ENCODE measurements at places on chromosomes 16 and 17.

DNA sequence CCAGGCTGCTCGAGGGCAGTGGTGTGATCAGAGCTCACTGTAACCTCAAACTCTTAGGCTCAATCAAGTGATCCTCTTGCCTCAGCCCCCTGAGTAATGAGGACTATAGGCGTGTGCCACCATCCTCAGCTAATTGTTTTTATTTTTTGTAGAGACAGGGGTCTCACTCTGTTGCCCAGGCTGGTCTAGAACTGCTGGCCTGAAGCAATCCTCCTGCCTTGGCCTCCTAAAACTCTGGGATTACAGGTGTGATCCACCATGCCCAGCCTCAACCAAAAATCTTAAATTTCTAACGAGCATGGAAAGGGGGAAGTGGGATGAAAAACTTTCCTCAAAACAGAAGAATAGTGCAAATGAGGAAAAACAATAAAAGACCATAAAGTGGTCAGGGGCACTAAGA lies 92.8 kb downstream of the CDC27 start:
- no peak for DNase-seq

DNA sequence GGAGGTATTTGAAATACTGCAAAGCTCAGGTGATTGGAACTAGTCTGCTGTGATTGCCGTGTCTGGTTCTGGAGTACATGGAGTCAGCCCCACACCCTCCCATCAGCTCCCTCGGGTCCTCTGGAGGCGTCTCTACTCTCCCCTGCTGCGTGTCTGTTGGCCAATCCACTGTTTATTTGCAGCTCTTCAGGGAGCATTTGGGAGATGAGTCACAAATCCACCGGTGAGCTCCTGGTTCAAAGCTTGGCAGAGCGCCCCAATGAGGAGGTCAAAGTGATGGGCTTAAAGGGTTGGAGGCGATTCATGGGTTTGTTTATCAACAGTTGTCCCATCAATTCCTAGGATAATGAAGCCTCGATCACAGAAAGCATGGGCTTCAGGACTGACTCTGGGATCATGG lies 14.6 kb downstream of the CALB2 start:
- DNase-seq, result no peak

DNA sequence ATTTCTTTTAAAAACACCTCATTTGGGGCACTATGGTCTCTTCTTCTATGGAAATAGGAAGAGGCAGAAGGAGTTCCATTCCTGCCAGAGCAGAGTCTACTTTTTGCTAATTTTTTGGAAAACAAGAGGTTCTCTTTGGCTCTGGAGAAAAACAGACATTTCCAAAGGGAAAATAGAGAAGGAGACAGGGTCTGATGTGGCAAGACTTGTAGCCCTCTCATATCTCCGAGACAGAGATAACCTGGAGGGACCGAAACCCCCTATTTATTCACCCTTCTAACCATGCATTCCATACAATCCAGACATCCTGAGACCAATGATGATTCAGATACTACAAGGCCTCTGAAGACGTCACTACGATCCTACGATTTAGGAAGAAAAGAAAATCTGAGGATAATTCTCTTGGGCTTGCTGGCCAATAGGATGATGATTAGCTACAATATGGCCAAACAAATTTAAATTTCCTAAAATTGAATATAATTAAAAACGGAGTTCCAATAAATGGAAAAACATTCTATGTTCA lies 70.2 kb downstream of the HIC1 start:
- DNase-seq, result no peak

- no peak for DNase-seq
These were observed 29.9 kb downstream of the KCNJ16 start for GRCh38 chr17:70104791-70105523.

GRCh38 chr16:54774768-54775167 lies 155.9 kb upstream of the IRX5 start:
- no peak for DNase-seq

Data from stimulated activated CD8-positive, alpha-beta memory T cell treated with anti-CD3 and anti-CD28 coated beads, Interleukin-15, amount 100 ng/mL, for 48 hours (primary cell).